ENCODE measurements at places on chromosomes 1 and 21.

DNA sequence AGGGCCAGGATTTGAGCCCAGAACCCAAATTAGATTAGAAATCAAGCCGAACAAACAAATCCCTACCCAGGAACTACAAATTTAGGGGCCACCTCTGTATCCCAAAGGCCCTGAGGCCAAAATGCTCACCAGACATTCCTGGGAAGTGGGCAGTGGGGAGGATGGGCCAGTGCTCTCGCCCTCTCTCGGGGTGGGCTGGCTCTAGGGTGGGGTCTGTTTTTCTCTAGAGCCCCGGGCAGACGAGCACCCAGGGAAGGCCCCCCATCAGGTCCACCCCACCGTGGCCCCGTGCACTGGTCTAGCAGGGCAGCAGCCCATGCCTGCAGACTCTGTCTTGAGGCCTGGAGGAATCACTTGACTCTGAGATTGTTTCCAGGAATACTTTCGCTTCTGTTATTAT, 252.0 kb downstream of the RRAGC start:
- no peak for DNase-seq

- no peak for DNase-seq
Measured at GRCh38 chr1:202045705-202046104, 35.3 kb downstream of the ELF3 start.

DNA sequence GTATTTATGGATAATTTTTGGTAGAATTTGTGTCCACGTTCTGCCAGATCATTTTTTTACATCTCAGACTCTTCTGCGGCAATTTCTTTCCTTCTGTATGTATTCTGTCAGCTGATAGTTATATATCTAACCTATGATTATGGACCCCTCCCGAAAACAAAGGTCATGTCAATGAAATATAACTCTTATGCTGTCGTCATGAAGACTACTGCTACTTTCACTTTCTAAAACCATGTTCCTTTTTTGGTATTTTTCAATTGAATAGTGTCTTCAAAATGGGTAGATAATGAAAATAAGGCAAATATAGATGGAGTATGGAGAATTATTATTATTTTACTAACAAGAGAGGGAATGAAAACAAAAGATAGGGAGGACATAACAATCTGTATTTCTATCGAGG, 3.2 kb downstream of the ANGPTL1 start:
- no peak for DNase-seq

DNA sequence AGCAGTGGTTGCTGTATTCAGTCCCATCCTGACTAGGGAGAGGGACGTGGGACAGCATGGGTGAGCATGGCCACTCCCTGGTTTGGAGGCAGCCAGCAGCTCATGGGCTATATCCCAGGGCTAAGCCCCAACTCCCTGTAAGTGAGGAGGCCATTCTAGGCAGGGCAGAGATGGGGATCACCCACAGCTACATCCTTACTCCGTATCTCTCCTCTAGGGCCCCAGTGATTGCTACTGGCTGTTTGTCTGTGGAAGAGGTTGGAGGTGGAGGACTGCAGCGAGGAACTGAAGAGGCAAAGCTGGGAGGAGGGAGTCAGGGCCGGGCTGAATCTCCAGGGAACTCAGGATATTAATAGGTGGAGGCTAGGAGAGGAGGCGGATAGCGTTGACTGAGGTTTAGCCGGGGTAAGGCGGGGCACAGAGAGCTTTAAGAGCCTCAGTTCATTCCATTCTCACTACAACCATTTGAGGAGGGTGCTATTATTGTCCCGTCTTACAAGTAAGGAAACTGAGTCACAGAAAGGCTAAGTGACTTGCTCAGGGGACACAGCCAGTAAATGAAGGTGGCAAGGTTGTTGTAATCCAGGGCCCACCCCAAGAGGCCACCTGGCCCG, 6.8 kb downstream of the OLIG2 start:
- no peak for DNase-seq

- no peak for DNase-seq
Measured at GRCh38 chr1:91282695-91283420, 121.8 kb downstream of the HFM1 start.

- DNase-seq, result no peak
Measured at GRCh38 chr21:31554511-31555022, 104.9 kb upstream of the SOD1 start.

DNA sequence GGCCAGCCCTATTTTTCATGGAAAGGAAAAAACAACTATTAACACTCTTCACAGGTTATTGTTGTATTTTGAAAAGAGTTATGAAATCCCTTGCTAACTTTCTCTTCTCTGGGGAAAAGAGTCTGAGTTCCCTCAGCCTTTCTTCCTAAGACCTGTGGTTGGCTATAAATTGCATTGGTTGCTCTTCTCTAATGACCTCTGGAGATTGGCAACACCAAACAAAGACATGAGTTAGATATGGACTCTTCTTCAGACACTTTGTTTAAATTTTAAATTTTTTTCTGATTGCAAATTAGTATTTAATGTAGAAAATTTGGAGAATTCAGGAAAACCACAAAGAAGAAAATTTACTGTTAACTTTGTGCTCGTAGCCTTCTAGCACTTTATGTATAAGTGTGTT, 275.7 kb downstream of the PBX1 start:
- DNase-seq, result no peak

DNA sequence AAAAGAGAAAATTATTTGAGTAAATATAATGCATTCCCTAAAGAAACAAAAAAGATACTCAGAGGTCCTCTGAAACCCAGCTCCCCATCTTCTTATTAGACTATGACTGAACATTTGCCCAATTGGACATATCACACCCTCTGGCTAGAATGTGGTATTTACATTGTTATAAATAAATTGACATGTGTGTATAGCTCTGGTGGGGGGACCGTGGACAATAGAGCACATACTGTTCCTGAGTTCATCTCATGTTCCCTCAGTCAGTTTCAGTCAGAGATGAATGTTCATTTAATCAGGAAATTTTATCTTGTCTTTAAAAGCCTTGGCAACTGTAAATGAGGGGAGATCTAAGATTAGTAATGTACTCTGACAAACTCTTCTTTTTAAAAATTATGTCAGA, 459.3 kb upstream of the ADAMTS5 start:
- no peak for DNase-seq

DNA sequence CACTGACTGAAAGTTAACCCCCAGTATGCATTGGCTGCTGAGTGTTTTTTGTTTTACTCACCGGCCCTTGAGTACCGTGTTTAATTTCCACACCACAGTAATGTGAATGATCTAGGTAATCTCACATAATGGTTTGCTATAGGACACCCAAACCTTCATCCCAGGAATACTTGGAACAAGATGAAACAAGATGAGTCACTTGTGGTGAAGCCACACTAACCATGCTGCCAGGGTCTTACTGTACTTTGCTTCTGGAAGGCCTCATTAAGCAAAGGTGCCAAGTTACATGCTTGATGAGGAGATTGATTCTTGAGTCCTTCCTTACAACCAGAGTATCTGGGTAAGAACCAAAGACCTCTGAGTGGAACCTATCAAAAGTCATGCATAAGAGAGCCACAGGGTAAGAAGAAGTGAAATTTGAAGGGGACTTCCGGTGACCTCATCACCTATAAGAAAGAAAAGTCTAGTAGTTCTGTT, 163.3 kb downstream of the NRIP1 start:
- DNase-seq, result no peak
